Bronchial epithelial cell (primary cell): ENCODE measurements at places on chromosomes 2 and 18. TPM values are rescaled to one million over a fixed set of nuclear protein-coding genes. Genes with fewer than 3 reads are reported as not detected.

FIGN gene
- total RNA-seq = 0.79 and 1.4 TPM in 2 replicates

C2orf81 gene
- 0.26 TPM in 2 replicates for total RNA-seq

DNA sequence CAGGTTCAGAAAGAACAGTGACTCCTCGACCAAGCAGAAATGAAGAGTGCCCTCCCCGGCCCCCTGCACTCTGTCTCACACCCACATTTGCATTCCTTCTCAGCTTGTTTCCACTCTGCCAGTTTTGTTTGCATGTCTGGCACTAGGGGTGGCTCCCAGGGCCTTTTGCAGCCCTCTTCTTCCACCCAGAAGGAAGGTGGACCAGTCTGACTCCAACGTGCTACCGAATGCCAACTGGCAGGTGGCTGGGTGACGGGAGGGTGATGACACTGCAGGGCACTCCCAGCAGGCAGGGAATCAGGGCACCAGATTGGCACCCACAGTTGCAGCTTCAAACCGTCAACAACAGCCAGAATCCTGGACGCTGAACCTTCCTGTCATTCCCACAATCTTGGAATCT lies 371.1 kb downstream of the TXNL1 start:
- DNase-seq = no peak

GRCh38 chr2:60735496-60736250 lies 20.4 kb upstream of the PAPOLG start:
- peak; percentile 57 for DNase-seq

- DNase-seq = peak; percentile 72
Measured at GRCh38 chr18:7221424-7222155, 9.3 kb upstream of the LRRC30 start.

PROC gene
- total RNA-seq = 0.26 TPM in 1 of 2 replicates, not detected in the other

PIK3C3 gene
- 24.2 and 30.6 TPM in 2 replicates for total RNA-seq

DNA sequence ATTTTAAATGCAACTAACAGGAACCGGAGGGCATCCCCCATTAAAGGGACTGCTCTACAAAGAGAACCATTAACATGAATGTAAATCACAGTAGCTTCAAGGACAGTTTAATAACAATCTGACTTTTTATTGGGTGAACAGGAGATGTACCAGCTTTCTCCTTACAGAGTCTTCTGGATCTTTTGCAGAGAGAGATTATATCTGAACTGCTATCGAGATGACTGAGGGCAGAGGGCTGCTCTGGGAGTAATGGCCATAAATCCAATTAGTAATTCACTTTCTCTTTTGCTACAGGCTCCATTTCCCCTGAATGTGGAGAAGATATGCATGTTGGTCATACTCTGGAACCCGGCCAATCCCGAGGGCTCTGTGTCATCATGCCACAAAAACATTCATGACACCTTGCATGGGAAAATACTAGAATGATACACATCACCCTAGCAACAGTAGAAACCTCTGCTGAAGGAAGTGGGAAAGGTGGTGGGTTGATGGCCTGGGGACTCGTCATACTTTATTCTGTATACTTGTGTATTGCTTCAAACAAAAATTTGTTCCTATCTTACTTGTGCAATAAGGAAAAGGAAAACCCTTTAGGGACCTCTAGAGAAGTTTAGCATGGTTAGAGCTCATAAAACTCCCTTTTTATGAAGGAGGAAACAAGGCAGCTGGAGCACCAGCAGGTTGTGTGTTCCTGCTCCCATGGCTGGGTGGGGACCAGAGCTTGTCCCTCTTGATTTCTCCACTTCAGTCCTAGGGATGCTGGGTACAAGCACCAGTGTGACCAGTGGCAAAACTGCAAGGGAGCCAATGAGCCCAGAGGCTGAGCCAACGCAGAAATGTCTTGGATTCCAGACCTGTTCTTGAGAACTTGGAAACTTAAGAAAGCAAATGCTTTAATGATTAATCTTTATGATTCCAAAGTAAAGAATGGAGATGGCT lies 26.0 kb downstream of the CTAGE1 start:
- DNase-seq = peak; percentile 99

- no peak for DNase-seq
Measured at GRCh38 chr18:4672162-4672561, 217.1 kb upstream of the DLGAP1 start.

DNA sequence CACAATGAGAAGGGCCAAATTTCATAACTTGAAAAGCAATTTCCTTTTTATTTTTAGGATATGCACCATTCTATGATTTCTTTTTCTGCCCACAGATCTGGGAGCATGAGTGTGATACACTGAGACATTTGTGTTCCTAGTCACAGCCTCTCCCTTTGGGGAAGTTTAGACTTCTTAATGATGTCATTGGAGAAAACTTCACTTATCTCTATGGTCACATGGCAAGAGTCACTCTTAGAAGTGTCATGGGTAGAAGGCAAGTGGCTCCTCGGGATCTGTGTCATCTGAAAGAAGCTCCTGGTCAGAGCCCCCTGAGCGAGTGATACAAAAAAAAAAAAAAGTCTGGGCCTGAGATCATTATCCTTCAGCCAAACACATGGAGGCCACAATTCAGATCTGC lies 62.5 kb upstream of the LGALSL start:
- DNase-seq = peak; percentile 41
